CD4-positive, alpha-beta T cell treated with Interleukin-6 at 100 ng/mL for 8 hours (primary cell): ENCODE measurements at places on chromosomes 7 and 10.

DNA sequence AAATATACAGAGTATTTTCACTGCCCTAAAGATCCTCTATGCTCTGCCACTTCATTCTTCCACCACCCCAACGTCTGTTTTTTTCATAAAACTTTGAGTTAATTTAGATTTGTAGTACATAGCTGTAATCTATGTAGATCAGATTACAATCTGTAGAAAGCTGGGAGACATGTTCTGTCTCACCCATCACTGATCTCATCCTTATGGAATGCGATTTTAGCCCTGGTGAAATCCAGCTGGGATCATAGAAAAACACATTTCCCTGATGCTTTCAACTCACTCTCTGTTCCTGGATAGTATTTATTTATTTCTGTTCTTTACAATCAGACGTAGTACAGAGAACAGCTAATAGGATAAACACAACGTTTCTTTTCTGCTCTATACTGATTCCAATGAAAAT is 521.0 kb downstream of the KIF20B start:
- DNase-seq: no peak

- no peak for DNase-seq
Measured at GRCh38 chr10:71750124-71750841, 23.0 kb downstream of the VSIR start.

DNA sequence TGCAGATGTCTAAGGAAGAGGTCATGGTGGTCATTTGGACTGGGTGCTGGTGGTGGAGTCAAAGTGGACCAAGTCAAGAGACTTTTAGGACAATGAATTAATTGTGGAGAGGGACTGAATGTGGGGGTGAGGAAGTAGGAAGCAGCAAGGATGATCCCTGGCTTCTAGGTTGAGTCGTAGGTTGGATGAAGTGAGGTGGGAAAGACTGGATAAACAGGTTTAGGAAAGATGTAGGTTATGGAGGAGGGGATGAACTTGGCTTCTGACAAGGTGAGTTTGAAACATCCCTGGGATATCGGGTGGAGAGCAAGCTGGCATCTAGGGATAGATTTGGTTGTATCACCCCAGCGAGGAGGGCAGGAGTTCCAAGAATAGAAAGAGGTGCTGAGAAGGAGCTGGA is 7.6 kb downstream of the SEMA4G start:
- no peak for DNase-seq

DNA sequence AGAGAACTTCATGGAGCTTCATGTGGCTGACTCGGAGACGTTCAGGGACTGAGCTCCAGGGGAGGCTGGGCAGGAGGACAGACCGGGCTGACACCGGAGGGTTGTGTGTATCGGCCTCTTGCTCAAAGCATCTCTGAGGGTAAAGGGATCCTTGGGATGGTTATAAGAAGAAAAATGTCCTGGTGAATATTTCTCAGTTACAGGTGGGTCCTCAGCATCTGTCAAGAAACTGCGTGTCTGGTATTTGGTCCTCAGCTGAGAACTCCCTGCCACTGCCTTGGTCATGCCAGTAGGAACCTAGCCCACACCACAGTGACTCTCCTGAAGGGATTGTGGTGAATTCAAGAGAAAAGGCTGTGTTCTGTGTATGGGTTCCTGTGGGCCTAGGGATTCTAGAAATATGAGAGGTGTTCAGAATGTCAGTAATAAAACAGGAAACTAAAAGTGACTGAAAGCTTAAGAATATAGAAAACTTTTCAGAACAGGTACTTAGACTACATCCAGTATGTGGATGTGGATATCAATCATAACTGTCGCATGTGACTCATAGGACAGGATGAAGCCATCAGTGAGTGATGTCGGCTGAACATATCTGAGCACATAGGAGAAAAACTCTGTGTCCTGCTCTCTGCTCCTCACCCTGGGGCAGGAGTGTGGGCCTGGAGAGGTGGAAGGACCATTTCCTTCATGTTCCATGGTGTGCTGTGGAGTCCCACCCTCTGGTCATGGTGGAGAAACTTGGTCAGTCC is 28.4 kb downstream of the MBL2 start:
- DNase-seq: no peak

DNA sequence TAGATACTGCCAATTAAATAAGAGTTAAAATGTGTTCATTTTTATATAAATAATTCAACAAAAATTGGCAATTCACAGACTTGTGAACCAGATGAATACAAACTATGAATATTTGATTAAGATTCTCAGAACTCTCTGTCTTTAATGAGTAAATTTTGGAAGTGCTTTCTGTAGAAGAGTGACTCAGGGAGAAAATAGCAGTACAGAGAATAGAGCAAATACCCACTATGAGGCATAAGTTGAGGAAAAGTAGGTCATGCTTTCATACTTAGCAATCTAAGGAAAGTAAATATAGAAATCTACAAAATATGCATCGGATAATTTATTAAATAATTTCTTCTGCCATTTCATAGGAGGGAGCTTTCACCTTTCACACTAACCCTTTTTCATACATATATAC is 117.7 kb upstream of the TMEM106B start:
- no peak for DNase-seq

DNA sequence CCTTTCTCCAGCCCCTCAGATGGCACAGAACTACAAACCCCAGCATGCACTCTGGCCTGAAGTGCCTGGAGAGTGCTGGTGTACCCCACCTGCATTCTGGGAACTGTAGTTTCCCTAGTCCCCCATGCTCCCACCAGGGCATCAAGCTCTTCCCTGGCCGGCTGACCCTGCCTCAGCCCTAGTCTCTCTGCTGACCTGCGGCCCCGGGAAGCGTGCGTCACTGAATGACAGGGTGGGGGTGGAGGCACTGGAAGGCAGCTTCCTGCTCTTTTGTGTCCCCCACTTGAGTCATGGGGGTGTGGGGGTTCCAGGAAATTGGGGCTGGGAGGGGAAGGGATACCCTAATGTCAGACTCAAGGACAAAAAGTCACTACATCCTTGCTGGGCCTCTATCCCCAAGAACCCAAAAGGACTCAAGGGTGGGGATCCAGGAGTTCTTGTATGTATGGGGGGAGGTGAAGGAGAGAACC is 2.1 kb downstream of the NOS3 start:
- DNase-seq: no peak

GRCh38 chr7:134926396-134926795 is 59.9 kb upstream of the AGBL3 start:
- no peak for DNase-seq

- DNase-seq: no peak
Measured at GRCh38 chr10:104098358-104098925, 12.8 kb upstream of the COL17A1 start.

GRCh38 chr7:131109759-131110296 is 217.8 kb upstream of the MKLN1 start:
- peak; percentile 80 for DNase-seq

DNA sequence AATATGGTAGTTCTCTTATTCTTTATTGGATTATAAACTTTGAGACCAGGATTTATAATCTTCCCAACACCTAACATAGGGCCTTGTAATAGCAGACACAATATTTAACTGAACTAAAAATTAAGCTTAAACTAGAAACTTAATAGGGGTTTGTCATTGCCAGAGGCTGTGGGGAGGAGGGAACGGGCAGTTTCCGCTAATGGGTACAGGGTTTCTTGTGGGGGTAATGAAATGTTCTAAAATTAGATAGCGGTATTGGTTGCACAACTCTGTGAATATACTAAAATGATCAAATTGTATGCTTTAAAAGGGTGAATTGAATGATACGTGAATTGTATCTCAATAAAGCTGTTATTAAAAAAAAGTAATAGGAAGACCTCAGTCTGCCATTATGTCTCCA is 45.4 kb downstream of the NT5C2 start:
- no peak for DNase-seq

DNA sequence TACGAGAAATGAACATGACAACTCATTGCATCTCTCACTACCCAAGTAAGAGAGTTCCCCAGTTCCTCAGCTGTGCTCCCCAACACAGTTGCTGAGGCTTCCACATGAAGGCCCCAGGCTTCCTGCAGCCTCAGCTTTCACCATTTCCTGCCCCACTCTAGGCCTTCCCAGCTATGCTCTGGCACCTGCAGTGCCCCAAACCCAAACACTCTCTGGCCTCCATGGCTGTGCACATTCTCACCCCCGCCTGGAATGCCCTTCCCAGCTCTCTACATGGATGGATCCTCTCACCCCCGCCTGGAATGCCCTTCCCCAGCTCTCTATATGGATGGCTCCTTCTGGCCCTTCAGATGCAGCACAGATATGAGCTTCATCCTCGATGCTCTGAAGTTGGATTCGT is 61.3 kb downstream of the KIAA1549 start:
- DNase-seq: peak; percentile 6

- DNase-seq: no peak
Measured at GRCh38 chr7:76187272-76187671, 14.4 kb upstream of the SRRM3 start.

DNA sequence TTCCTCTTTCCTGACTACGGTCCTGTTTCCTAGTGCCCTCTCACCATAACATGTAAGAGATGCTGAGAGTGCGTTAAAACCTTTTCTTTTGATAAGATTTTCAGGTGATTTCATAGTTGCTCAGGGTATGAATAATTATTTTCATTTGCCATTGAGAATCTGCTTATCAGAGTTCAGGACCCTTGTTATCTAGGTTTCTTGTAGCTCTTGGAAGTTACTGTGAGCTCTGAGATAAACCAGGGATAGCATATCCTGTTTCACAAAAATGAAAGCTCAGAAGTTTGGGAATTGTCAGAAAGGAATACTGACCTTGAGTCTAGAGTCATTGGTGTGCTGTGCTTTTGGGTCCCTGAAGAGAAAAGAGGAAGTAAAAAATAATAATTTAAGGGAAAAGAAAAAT is 76.8 kb upstream of the PRKG1 start:
- DNase-seq: no peak

DNA sequence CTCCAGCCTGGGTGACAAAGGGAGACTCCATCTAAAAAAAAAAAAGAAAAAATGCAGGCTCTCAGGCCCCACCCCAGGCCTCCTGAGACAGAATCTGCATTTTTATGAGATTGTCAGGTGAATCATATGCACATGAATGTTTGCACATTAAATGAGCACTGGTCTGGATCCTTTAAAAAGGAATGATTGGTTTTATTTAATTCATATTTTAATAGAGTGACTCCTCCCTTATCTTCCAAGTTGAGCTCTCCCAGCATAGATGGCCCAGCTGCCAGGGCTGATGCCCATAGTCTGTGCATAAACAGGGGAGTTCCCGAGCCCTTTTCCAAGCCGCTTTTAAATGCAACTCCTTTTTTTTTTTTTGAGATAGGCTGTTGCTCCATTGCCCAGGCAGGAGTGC is 28.5 kb downstream of the CUX1 start:
- no peak for DNase-seq

GRCh38 chr7:106855540-106856132 is 9.4 kb upstream of the PIK3CG start:
- no peak for DNase-seq

DNA sequence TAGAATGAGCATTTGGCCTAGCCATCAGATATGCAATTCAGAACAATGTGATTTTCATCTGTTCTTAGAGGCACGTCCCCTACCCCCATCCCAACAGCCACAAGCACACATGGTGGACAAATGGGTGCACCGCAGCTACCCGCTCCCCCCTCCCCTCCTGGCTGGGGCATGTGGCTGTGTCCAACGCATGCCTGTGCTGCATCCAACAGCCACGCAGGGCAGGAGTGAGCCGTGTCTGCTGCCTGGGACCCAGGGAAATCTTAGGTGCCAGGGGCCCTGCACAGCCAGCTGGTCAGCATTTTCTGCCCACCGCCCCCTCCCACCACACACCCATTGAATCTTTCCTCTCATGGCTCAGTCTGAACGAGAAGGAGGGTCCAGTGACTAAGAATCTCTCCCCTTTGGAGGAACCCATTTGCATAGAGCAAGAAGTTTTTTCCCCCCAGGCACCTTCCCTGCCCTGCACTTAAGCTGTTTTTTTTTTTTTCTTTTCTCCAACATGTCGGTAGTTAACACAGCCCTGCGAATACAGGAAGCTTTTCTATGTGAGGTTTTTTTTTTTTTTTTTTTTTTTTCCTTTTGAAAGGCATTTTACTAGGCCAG is 138.9 kb downstream of the WDR11 start:
- no peak for DNase-seq

GRCh38 chr10:93917064-93917391 is 23.2 kb downstream of the SLC35G1 start:
- DNase-seq: no peak

GRCh38 chr10:68074031-68074774 is 880 bp downstream of the HERC4 start:
- DNase-seq: no peak

DNA sequence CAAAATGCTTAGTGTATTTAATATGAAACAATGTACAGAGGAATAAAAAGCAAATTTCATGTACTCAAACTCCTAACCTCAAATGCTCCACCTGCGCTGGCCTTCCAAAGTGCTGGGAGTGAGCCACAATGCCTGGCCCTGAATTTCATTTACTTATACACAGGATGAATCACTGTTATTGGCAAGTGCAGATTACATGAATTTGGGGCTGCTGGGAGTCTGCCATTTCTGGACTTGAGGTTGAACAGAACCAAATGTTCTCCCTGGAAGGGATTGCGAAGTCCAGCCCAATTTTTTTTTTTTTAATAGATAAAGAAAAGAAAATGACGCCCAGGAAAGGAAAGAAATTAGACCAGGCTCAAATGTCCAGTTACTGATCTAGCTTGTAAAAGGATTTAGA is 6.8 kb upstream of the CSTF2T start:
- no peak for DNase-seq

GRCh38 chr7:33243319-33243881 is 114.0 kb downstream of the BBS9 start:
- no peak for DNase-seq

DNA sequence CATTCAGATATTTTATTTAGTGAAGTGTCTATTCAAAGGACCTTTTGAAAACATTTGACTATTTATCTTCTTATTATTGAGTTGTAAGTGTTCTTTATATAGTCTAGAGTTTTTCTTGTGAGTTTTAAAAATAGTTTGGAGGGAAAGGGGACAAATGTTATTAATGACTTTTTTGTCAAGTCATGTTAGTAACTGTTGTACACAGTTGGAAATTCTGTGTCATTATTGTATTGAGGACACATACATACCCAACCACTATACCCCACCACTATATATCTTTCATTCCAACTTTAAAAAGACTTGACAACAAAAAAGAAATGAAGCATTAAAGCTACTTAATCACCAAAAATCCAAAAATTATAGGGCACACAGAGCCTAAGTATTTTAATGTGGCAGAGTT is 53.2 kb upstream of the OIT3 start:
- no peak for DNase-seq

GRCh38 chr10:20100171-20100570 is 283.9 kb downstream of the PLXDC2 start:
- no peak for DNase-seq

- DNase-seq: no peak
Measured at GRCh38 chr10:126425032-126425431, 36.8 kb upstream of the ADAM12 start.

- no peak for DNase-seq
Measured at GRCh38 chr7:27581119-27581518, 81.6 kb downstream of the HIBADH start.

DNA sequence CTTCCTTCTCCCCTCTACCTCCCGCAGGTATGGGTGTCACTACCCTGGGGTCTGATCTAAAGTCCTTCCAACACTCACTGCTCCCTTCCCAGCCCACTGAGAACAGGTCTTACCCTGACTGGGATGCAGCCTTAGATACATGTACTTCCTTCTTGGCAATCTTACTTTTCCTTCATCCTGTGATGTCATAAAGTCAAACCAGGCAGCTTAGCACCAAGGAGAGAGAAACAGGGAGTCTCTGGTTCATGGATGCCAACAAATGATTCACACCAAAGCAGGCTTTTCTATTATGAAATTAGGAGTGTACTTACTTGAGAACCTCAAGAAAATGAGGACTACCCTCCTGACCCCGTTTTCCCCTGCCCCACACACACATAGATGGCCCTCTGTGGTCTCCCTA is 111.0 kb upstream of the KMT2E start:
- no peak for DNase-seq

- DNase-seq: no peak
Measured at GRCh38 chr7:128887169-128888038, 23.1 kb downstream of the KCP start.
